ENCODE measurements at places on chromosomes 5 and 9.

DNA sequence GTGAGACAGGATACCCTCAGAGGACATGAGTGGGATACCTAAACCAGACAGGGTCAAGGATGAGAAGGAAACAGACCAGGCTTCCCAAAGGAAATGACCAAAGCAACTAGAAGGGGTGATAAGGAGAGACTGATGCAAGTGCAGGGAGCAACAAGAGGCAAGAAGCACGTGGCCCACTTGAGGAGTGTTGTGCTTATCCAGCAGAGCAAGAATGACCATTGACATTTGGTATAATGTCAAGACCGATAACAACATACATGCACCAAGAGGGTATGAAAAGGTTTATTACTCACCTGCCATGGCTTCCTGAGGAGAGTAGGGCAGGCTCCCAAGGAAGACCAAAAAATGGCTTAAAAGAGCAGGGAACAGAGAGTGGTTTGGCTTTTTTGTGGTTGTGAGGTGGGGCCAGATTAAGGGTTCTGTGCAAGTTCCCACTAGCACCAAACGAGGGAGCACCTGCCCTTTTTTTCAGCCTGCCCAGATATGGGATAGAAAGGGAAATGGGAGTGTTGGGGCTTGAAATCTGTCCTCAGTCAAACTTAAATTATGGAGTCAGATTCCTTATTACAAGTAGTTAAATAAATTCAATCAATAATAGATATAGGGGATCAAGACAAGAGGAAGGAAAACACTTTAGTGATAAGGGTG, 513.6 kb downstream of the RASEF start:
- DNase-seq: no peak

GRCh38 chr9:74102702-74103101, 394.4 kb upstream of the RORB start:
- DNase-seq: no peak

GRCh38 chr5:133952729-133953567, 15.5 kb downstream of the C5orf15 start:
- DNase-seq: peak; percentile 98

- no peak for DNase-seq
Observed at GRCh38 chr9:89005323-89005722, 14.1 kb downstream of the S1PR3 start.

GRCh38 chr5:126857472-126858410, 80.8 kb downstream of the LMNB1 start:
- no peak for DNase-seq

DNA sequence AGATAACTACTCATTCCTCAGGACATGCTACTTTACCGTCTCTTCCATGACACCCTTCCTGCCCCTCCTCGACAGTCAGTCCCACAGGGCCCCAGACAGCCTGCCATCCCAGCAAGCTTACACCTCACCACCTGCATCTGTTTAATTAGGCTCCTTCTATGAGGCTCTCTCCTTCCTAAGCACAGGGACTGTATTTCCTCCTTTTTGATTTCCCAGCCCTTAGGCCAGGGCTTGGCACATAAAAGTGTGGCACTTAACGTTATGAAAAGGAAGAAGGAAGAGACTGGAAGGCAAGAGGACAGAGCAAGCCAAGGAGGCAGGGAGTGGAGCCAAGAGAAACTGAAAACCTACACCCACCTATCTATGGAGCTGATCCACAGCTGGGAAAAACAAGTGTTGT, 146.8 kb downstream of the SIL1 start:
- DNase-seq: no peak

DNA sequence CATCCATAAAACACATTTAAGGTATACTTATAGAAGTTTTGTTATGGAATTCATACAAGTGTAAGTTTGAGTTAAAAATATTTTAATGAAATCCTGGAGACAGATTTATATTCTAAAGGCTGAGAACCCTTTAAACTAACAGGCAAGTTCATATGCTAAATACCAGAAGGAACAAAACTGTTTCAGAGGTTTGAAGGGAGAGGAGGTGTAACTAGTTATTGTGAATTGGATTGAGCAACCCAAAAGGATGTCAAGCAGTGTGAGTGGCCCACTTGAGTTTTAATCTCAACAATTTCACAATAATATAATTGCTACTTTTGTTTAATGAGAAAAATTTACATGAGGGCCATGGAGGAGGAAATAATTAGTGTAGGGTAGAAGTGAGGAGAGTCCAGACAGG, 348.5 kb upstream of the ACTBL2 start:
- DNase-seq: no peak

GRCh38 chr9:38149647-38150046, 80.6 kb upstream of the SHB start:
- no peak for DNase-seq

- no peak for DNase-seq
Observed at GRCh38 chr5:95916687-95917085, 45.0 kb downstream of the ELL2 start.

DNA sequence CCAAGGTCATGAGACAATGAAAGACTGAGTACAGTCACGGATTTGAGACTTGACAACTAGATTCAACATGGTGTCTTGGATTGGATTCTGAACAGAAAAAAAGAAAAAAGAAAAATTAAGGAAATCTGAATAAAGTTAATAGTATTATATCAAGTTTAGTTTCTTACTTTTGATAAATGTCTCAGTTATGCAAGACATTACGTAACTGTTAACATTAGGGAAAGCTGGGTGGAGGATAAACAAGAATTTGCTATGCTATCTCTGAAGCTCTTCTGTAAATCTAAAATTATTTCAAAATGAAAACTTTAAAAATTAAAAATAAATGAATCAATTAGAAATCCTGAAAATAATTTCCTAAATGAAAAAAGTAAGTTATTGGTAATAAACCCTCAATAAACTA, 14.4 kb upstream of the DCAF12 start:
- no peak for DNase-seq

DNA sequence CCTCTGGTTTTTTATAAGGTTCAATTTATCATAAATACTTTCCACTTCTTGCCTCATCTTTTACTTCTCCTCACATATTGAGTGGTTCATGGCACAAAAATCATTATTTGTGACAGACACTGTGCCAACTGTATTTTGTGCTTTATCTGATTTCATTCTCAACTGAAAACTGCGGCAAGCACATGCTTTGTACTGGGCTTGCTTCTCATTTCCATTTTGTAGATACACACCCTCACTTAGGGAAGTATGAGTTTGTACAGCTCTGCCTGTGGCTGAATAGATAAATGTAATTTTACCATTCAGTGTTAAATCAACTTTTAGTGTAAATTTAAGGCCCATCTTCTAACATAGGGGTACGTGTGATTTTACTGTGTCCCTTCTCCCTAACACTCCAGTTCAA, 83.6 kb downstream of the ANXA2R start:
- no peak for DNase-seq

DNA sequence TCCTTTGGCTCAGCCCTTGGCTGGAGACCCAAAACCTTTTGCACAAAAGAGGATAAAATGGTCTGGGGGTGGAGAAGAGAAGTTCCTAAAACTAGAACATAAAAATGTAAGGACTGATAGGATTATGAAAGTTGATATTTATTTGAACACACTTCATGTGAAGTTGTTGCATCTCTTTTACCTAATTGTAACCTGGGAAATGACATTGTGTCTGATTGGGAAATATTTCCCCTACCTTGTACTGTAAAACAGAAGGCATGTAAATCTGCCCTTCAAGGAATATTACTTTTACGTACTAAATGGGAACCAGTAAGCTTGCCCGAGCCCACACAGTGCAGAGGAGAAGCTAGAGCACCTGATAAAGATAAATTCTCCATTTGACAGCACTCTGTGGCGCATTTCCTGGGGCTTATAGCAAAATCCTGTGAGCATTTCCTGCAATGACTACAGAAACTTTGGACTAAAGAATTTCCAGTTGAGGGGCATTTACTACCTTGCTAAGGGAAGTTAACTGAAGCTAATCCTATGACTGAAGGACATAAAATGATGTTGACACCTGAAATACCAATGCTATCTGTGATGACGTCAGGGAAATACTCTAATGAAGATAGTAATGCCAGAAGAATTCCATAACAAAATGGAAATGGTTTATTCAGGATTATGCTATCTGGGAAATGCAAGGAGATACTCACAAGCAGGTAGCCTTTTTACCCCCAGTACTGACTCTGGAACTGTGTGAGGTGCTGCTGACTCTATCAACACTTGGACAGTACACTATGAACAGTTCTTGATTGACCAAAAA, 78.3 kb upstream of the LIFR start:
- no peak for DNase-seq

DNA sequence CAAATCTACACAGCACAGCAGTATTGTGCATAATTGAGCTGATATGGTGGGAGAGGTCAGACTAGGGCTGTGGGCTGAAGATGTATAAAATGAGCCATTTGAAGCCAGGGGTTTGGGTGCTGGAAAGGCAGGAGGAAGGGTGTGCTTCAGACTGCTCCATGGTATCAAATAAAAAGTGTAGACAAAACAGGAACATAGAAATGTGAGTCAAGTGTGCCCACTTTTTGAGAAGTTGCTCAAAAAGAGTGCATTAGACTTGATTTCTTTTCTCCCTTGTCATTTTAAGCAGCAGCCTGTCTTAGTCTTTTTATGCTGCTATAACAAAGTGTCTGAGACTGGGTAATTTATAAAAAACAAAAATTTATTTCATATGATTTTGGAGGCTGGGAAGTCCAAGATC, 55.8 kb upstream of the ZFAND5 start:
- no peak for DNase-seq

- no peak for DNase-seq
Observed at GRCh38 chr5:161630948-161631347, 54.6 kb upstream of the GABRA6 start.

- no peak for DNase-seq
Observed at GRCh38 chr5:13833440-13833839, 111.0 kb downstream of the DNAH5 start.

DNA sequence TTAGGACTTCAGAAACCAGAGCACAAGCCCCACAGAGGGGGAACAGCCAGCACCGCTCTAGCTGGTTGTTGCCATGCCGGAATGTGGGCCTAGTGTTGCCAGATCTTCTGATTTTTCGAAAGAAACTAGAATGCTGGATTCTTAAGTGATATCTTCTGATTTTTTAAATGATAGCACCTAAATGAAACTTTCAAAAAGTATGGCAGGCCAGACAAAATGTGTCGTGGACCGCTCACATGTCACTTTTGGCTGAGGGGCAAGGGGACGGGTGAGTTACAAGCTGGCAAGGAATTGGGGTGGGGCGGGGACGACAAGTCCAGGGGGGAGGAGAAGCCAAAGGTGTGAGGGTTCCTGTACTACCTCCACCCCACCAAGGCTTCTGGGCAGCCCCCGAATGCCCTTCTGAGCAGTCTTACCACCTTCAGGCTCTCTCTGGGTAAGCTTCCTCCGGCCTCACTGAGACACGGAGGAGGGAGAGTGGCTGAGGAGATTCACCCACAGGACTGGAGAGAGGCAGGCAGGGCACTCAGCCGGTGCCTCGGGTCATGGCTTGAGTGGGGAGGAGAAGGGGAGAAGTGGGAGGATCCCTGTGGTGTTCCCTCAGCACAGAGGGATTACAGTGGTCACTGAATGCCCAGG, 10.3 kb downstream of the B4GALT7 start:
- DNase-seq: no peak

DNA sequence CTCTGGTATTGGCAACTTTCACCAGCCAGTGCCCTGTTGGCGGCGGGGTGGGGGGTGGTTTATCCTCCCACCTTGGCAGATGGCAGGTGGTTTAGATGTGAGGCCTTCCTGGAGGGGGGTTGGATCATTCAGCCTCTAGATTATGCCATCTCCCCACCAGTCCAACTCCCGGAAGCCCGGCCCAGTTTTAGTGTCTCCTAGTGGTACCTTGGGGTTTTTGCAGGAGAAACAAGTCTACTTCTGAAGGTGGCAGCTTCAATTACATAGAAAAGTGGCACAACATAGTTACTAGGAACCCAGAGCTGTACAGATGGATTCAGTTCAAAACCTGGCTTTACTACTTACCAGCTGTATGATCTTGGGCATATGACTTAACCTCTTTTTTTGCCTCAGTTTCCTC, 11.3 kb downstream of the PRLR start:
- no peak for DNase-seq

DNA sequence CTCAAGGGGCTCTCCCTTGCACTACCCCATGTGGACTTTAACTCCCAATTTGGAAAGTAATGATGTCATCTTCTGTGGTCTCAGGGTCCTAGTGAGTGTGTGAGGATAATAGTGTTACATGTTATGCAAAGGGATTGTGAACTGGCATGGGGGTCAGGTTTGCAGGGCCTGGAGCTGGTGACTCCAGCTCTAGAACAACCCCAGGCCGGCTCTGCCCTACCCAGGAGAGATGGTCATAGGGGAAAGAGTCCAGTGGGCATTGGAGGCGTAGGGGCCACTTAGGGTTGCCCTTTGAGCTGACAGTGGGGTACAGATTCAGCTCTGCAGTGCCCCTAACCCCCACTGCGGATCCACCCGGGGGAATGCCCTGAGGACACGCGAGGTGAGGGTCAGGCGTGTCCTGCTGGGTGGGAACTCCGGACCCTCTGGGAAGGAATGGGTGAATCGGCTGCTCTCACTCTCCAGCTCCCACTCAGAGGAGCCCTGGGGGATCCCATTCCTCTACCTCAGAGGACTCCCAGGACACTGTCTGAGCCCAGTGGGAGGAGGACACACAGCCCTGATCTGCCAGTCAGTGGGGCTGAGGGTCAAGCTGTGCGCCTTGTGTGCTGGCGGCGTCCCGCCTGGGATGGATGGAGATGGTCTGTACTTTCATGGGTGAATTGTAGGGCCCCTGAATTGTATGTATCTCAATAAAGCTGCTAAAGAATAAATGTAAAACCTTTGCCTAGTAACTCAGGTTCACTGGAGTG, 2.5 kb upstream of the NKD2 start:
- DNase-seq: no peak

DNA sequence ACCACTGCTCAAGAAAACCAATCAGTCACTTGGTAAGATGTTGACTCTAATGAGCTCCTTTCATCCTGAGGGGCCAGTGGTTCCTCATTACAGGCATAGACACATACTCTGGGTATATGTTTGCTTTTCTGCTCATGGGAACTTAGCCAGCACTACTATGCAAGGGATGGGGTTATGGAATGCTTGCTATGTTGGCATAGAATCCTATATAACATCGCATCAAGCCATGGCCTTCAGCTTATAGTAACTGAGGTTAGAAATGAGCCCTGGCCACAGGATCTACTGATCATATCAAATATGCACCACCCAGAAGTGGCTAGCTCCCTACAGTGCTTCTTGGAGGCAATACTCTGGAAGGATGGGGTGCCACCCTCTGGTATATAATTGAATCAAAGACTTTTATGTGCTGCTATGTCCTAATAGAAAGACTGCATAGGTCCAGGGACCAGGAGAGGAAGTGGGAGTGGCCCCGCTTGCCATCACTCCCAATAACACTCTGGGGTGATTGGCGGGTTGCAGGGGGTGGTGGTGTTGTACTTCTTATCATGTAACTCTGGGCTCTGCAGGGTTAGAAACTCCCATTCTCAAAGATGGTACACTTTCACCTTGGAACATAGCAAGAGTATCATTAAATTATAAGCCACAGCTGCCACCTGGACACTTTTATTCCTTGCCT, 70.3 kb downstream of the ZNF366 start:
- DNase-seq: no peak

GRCh38 chr5:50441493-50441955, 436 bp upstream of the EMB start:
- no peak for DNase-seq

All from stromal cell of bone marrow (primary cell).